Activated naive CD8-positive, alpha-beta T cell treated with anti-CD3 and anti-CD28 coated beads, Interleukin-2, amount 50 U/mL, for 16 hours (primary cell): ENCODE measurements at places on chromosomes 3 and 15.
A peak's percentile ranks its signal among the peaks of the same experiment; 100 is the strongest.

- DNase-seq, result no peak
These were observed 252.3 kb downstream of the OCA2 start for GRCh38 chr15:27846722-27847395.

DNA sequence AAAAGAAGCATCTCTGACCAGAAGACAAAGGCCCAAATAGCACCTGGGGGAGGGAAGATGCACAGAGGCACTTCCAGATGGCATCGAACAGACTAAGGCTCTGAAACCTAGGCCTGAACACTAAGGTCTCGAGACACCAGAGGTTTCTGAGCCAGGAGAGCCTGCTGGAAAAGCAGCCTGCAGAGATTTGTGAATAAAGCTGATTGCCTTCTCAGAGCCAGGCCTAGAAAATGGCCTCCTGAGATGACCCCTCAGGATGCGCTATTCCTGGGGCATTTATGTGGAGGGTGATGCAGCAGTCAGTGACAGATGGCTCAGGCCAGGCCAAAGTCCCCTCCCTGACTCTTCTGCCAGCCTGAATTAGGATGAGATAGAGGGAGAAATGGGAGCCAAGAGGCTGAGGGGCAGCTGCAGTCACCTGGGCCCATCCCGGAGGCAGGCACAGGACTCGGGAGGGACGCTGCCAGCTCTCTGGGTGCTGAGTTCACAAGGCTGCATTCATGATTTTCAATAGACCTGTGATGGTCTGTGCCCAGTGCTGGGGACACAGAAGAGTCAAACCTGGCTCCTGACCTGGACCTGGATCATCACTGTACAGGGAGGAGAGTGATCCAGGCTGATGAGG is 6.9 kb downstream of the PRSS50 start:
- DNase-seq, result no peak

DNA sequence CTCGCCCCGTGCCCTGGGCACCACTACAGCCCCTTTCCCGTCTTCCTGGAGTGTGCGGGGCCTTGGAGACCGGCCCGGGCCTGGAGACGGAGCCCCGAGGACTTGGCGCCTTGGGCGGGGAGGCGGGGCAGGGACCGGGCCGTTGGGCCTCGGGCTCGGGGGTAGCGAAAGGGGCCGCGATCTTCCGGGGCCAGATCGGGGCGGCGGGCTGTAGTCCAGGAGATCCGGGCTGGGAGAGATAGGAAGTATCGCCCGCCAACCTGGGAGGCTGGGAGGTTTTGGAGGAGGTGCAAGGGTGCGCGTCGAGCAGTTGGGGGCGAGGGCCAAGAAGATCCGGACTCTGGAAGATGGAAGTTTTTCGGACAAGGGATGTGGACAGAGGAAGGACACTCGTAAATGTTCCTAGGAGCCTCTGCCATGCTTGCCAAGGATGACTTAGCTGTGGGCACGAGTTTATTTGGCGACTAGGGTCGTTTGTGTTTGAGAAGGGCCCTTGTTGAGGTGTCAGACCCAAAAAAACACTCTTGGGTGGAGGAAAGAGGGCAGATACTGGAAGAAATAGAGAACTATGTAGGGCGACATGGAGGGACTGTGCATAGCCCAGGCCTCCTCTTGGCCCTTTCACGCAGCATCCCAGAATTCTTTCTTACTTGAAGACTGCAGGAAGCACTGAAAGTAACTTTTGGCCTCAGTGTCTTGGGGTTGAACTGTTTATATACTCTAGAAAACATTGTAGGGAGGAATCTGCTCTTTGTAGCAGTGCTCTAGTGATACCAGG is 712 bp downstream of the RTF1 start:
- DNase-seq, result no peak

DNA sequence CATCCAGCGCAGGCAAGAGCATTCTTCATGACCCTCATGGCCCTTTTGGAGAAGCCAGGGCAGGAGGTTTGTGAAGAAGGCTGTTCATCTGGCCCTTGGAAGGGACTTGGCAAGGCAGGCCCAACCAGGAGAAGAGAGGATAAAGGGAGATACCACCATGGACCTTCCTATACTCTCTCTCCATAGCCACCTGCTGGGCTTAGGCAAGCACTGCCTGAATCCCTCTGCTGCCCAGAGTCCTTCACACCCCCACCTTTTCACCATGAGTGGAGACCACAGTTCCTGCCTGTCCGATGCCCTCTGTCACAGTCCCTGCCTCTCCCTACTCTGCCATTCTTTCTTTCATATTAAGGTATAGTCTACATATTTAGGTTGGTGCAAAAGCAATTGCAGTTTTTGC is 10.6 kb upstream of the SFMBT1 start:
- DNase-seq, result no peak

DNA sequence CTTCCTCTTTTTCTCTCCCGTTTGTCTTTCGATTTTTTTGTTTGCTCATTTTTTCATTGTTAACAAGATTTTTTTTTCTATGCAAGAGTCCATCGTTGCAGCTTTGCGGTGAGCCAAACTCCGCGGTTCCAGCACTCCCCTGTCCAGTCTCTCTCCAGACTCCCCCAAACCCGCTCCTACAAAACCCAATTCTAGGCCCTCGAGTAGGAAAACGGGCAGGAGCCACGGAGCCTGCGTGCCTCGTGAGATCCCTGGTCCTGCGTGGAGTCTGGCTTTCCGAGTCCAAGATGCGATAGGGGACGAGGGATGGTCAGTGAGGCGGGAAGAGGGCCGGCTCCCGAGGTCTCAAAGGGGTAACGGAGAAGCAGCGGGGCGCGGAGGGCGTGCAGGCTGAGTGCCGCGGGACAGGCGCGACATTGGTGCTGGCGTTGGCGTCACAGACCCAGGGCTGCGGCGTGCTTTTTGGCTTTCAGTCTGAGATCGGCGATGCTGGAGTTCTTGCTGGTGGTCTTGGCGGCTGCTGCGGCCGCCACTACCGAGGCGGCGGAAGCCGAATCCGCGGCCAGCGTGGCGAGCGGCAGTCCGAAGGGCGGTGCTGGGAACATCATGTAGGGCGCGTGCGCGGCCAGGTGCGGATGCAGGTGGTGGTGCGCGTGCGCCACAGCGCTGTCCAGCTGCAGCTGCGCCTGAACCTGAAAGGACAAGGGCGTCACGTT is 8.5 kb downstream of the SHOX2 start:
- peak; percentile 35 for DNase-seq

DNA sequence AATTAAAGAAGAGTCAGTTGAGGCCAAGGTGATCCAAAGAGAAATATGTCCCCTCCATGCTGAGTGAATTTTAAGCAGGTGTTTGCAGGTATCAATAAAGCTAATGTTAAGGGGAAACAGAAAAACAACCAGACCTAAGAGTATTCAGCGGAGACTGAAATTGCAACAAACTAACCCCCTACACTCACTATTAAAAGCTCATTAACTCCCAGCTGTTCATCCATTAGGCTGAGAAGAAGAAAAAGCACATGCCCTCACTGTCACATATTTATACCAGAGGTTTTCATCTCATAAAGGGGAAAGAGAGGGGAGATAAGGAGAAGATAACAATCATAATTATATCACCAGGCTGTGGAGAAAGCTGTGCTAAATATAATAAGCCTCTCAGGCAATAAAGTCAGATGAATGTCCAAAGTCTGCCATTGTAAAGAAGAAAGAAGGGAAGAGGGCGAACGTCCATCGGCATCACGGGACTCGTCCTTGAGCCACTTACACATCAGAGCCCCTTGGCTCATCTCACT is 145.2 kb downstream of the TAFA4 start:
- DNase-seq, result no peak

DNA sequence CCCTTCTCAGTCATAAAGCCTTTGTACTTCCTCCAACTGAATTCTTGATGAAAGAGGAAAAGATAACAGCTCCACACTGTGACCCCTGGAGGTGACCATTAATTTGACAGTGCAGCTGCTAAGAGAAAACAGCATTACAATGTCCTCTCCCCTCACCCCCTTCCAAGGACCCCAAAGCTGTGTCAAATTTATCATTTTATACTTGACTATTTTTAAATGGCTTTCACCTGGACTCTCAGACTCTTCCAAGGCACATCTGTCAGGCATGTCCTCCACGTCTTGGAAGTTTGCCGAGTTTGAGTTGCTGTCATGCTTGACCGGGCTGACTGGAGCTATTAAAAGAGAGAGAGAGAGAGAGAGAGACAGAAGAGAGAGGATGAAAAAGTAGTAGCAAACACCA is 236.5 kb downstream of the WDR72 start:
- no peak for DNase-seq

- DNase-seq, result no peak
These were observed 347.1 kb upstream of the NR2E3 start for GRCh38 chr15:71463156-71463665.

DNA sequence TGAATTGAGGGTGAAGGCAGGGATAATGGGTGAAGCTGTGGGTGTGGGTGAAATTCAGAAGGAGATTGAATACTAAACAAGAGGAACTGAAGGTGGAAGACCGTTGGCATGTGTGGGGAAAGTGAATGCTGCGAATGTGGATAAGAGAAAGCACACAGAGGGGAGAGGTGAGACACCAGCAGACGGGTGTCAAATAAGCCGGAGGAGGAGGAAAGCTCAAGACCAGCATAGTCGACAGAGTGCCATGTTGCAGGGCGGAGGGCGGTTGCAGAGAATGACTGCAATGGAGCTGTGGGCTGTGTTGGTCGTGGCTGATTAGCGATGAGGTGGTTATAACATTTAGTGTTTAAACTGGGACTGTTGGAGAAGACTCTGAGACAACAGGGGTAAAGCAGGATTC is 16.4 kb upstream of the HCN4 start:
- DNase-seq, result no peak

- no peak for DNase-seq
These were observed 297.2 kb downstream of the ARPP21 start for GRCh38 chr3:35936571-35936970.

DNA sequence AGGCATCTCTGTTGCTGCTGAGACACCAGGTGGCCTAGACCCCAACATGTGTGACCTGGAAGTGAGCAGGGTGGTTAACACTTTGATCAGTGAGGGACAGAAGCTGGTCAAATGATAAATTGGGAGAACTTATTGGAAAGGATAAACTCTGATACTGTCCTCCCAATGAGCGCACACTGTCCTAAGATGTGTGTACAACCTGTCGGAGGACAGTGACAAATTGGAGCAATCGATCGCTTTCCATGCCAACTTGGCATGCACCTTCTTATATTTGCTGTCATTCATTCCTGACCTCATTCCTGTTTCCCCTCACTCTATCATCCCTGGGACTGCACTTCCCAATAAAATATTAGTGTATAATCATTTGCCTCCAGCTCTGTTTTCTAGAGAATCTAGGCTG is 198.7 kb upstream of the PROK2 start:
- DNase-seq, result no peak

GRCh38 chr15:27210176-27210575 is 239.2 kb downstream of the GABRG3 start:
- DNase-seq, result no peak

- DNase-seq, result no peak
These were observed 1005.2 kb upstream of the CADM2 start for GRCh38 chr3:83953417-83954089.

- DNase-seq, result no peak
These were observed 56.9 kb downstream of the ABTB1 start for GRCh38 chr3:127729556-127730056.

DNA sequence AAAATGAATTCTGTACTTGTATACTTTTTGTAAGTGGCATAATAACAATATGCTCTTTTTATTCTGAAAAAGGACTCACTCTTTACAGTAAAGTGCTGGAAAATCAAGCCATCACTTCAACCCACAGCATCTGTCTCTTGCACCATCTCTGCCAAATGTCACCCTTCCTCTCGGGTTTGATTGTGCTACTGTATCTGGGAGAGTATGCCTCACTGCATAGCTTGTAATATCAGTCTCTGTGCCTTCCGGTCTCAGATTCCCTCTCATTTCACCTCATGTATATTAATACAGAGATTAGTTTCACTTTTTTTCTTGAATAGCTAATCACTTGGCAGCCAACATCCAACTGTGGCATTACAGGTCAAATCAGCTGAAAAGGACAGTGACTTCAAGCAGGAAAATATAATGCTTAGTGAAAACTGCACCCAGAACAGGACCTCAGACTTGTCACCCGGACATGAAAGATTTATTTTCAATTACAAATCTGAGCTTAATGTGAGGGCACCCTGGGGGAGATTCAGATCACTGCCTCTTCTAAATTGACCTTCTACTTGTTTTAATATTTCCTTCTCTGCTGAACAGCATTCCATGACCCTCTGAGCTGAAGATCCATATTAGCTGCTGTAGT is 605.8 kb upstream of the NAALADL2 start:
- DNase-seq, result no peak

GRCh38 chr3:71450162-71450561 is 133.4 kb downstream of the FOXP1 start:
- no peak for DNase-seq

- no peak for DNase-seq
These were observed 99.2 kb downstream of the TPRA1 start for GRCh38 chr3:127491323-127491722.

DNA sequence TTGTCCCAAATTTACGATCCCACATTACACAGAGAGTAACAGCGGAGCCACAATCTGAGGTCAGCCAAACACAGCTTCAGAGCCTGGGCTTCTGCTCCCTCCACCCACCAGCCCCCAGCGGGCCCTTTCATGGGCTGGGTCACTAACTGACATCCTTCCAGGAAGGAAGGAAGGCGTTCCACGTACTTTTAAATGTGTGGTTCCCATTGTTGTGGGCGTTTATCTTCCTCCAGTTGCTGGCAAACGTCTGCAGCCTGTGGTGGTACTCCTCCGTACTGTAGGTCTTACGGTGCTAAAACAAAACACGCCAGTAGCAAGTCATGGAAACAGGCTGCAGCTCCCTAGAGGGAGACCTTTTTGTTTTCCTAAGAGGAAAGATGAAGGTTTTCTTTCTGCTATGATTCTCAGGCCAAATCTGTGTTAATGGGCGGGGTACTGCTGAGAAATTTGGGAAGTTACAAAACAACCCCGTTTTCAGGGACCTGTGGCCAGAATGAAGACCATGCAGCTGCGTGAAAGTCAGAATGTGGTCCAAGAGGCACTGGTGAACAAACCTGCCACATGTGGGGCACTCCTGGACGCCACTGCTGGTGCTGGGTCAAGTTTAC is 7.6 kb downstream of the CTSH start:
- no peak for DNase-seq

- DNase-seq, result no peak
These were observed 17.9 kb upstream of the SPPL2A start for GRCh38 chr15:50783411-50783810.

- DNase-seq, result no peak
These were observed 111.7 kb upstream of the PLXND1 start for GRCh38 chr3:129718201-129718600.

DNA sequence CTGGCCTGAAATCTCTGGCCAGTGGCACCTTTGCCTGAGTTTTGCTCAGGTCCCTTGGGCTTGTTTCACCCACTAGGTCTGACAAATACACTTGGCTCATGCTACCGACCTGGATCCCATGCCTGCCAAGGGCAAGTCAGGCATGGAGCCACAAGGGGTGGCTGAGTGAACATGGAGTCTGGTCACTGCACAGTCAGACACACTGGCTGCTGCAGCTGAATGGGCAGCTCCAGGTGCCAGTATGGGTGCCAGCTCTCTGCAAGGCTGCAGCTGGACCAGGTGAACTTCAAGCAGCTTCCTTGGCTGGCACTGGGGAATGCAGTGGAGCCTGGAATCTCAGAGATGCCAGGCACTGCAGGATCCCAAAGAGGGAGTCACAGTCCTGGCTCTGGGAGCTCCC is 170.3 kb downstream of the NECTIN3 start:
- DNase-seq, result no peak

- peak; percentile 5 for DNase-seq
These were observed 174.3 kb upstream of the BCL6 start for GRCh38 chr3:187919544-187919943.

- no peak for DNase-seq
These were observed 134.7 kb downstream of the LRTM1 start for GRCh38 chr3:54793171-54793570.
